Motor neuron (in vitro differentiated cells): ENCODE measurements at places on chromosomes 4 and X.

DNA sequence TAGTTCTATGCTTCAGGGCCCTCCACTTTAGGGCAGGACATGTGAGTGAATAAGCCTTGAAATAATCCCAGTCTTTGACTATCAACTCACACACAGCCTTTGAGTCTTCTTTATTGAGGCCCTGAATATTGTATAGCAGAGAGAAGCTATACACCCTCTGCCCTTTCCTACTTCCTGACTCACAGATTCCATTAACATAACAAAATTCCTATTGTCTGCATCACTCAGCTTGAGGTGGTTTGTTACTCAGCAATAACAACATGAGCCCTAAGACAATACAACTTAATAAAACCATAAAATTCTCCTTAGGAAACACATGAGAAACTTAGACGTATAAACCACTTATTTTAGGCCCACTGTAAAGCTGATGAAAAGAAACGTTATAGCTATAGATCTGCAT, 680.3 kb upstream of the DIAPH2 start:
- ATAC-seq = no peak

GRCh38 chrX:133305348-133305747, 87.2 kb upstream of the TFDP3 start:
- no peak for ATAC-seq

- no peak for ATAC-seq
These were observed 348.5 kb upstream of the SFRP2 start for GRCh38 chr4:154137320-154137905.

- ATAC-seq = no peak
These were observed 305.4 kb downstream of the PCDH18 start for GRCh38 chr4:137226900-137227299.

- no peak for ATAC-seq
These were observed 44.7 kb downstream of the USO1 start for GRCh38 chr4:75769036-75769435.

DNA sequence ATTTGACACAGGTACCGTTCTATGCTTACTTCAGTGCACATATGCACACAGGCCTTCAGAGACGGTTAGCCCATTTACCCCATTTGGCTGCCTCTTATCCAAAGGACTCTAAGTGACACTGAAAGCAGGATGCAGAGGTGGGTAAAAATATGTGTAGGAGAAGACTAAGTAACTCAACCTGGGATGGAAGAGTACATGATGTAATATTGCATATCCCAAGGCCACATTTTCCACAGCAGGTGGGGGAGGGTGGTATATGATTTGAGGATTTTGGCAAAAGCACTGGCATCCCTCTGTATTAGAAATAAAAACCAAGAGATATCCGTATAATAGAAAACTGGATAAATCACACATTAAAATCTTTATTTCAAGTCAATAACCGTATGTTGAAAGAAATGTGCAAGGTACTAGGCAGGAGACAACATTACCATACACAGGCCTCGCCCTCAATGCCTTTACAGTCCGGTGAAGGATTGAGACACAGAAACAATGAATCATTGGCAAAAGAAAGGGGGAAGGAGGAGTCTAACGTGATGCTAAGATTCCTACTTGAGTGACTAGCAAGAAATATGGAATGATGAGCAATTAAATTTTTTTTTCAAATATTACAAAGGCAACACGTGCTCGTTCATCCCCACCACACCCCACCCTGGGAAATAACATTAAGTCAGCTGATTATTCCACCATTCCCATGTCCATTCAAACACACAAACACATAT, 161.0 kb upstream of the RASGEF1B start:
- peak; percentile 56 for ATAC-seq

DNA sequence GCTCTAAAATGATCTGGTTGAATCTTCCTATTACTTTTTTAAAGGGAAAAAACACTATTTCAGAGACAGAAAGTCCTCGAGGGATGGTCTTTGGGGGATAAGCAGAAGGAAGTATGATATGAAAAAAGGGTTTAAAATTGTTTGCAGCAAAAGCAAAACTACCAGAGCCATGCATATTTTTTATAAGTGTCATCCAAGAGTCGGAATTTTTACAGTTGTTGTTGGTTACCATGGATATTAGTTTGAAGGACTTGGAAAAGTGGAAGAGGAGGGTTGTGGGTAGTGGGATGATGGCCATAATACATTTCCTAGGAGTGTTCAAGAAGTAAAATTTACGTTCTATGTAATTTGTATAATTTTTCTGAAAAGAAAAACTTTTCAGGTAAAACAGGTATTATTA, 134.4 kb downstream of the PCDH7 start:
- no peak for ATAC-seq

GRCh38 chr4:90093526-90093925, 33.7 kb upstream of the CCSER1 start:
- ATAC-seq = no peak
